NCI-H1417 treated with DMSO at 0.1 percent for 48 hours (cell line): ENCODE measurements at places on chromosomes 1 and 21.

DNA sequence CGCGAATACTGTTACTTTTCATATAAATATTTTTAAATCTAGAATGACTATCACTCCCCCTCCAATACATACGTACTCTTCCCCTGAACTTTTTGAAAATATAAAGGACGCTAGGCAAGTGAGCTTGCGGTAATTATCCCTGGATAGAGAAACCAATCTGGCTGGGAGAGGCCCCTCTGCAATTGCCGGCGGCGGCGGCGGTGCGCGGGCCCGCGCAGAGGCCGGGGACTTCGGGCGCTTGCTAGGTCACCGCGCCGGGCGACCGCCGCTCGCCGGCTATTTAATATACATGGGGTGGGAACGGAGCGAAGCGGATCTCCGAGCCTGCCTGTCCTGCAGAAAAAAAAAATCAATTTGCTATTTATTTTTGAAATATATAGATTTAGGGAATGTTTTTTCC is 416.3 kb upstream of the ESRRG start:
- no peak for DNase-seq

GRCh38 chr1:20449735-20450311 is 36.2 kb downstream of the CAMK2N1 start:
- no peak for DNase-seq

DNA sequence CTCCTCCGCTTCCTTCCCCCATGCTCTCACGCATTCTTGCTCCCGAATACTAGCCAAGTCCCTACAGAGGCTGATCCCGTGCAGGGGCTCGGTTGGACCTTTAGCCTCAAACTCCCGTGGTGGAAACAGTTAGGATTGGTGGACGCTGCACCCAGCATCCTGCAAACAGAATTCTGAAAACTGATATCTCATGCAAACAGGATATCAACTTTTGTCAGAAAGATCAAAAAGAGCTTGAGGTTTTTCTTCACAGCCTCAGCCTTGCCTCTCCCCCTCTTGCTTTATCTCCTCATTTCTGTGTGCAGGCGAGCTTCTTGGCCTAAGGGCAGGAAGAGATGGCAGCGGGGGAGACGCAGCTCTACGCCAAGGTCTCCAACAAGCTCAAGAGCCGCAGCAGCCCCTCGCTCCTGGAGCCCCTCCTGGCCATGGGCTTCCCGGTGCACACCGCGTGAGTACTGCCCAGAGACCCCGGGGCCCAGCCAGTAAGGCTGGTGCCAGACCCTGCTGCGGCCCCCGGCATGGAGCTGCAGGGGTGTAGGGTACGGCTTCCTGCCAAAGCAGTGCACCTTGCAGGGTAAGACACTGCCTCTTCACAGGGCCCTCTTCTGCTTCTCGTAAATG is at the start of gene UBASH3A:
Gene UBASH3A, plus strand, starts transcription at position 292 of the 621 bp plus-strand sequence. Its CDS starts 44 bp downstream, at position 336.
- DNase-seq: no peak

GRCh38 chr1:39656391-39656790 is 15.5 kb downstream of the NT5C1A start:
- no peak for DNase-seq

GRCh38 chr1:35745124-35745730 is 24.6 kb downstream of the CLSPN start:
- no peak for DNase-seq

- DNase-seq: no peak
Observed at GRCh38 chr21:25925936-25926335, 191.2 kb downstream of the GABPA start.

GRCh38 chr1:22795366-22795714 is 84.7 kb downstream of the EPHB2 start:
- DNase-seq: no peak

- DNase-seq: no peak
Observed at GRCh38 chr1:118992868-118993699, 4.9 kb upstream of the TBX15 start.

- no peak for DNase-seq
Observed at GRCh38 chr1:185564816-185565215, 169.4 kb upstream of the HMCN1 start.

DNA sequence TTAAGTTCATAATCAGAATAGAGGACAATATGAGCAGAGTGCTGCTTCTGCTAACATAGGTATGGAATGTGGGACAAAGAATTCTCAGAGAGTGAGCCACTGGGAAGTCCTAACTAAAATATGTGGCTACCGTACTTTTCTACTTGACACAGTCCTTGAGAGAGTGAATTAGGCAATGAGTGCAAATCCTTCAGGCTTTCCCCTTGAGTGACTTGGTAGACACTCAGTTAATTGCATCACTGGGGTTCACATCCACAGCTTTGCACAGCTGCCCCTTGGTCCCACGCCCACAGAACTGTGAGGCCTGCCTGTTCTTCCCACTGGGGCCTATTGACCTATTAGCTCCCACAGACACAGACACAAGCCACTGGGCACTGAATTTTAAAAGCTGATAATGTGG is 40.5 kb upstream of the PAXBP1 start:
- no peak for DNase-seq

DNA sequence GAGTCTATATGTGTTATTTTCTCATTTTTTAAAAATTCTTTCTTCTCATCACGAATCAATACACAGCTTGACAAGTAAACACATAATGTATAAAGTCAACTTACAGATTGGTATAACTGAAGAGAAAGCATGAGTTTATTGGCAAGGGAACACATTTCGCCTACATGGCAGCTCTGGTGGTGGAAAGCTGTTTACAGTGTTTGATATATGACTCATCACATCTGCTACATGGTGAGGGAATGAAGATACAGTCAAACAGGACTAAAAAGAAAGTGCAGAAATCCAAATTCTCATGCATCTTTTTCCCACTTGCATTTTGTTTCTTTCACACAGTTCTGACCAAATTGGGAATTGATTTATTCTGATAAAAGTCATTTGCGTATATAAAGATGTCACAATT is 122.2 kb upstream of the ADGRL4 start:
- no peak for DNase-seq

GRCh38 chr1:52164604-52165003 is 22.7 kb downstream of the ZFYVE9 start:
- DNase-seq: no peak

DNA sequence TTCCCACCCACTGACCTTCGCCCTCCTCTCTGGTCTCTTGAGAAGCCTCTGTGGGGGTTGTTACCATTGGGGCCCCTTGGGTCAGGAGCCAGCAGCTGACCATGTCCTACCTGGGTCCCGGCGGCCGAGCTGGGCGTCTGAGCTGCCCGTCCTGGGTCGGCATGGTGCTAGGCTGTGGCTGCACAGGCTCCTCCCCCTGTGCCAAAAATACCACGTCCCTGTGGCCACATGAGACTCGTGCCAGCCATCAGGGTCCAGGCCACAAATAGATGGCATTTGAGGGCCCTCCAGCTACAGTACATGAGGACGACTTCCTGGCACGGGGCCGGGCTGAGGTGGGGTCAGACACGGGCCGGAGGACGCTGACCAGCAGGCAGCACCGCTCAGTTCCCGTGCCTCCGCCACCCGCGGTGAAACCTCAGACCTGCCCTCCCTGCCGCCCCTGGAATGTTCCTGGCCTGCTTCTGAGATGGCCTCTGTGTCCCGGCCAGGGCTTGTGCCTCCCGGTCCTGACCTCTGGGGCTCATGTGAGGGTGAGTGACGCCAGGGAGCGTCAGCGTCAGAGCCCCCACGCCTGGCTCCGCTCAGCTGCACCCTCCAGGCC is at the start of gene PERM1:
Gene PERM1, minus strand, starts transcription at position 139 of the 604 bp plus-strand sequence. CDS start 1,064 bp downstream, outside the sequence.
- no peak for DNase-seq

DNA sequence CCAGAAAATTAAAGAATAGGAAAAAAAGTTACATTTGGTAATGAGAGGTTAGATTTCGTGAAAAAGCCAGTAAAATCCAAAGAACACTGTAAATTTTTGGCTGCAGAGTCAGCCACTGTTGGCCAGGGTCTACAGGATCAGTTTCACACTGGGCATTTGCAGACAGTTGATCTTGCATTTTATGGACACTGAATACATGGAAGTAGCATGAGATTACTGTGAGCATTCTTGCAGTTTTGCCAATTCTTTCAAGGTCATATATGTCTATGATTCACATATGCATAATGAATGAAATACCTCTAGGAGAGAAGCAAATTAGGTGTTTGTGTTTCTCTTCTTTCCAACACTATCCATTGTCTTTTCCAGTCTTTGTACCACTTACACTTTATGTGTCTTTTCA is 200.8 kb upstream of the DPYD start:
- DNase-seq: no peak

DNA sequence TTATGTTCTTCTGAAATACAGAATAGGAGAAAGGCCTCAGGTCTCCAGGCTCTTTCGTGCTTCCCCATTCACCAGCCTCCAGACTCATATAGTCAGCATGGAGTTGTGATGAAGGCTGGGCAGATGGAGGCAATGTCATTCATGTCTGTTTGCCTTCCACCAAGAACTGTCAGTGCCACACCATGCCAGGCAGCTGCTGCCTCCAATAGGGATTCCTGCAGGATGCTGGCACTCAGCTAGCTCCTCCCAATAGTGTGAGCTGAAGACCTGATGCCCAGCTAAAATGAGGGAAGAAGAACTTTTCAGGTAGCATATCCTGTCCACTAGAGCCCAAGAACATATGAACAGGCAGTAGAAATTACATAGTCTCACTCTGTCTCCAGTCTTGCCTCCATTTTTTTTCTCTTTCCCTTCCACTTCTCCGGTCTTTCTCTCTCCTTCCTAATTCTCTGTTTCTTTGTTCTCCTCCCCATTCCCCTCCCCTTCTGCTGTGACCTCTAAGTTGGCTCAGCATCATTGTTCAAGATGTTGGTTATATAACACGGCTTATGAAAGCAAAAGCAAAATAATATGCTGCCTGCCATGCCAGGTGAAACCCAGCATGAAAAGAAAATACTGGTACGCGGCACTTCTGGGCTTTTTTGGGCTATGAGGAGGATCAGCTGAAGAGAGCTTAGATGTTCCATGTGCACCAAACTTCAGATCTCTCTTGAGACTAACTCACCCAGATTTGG is 17.3 kb downstream of the GLUL start:
- no peak for DNase-seq

GRCh38 chr1:85479491-85479890 is 14.5 kb upstream of the DDAH1 start:
- no peak for DNase-seq
